ENCODE measurements at places on chromosomes 3 and 15.

DNA sequence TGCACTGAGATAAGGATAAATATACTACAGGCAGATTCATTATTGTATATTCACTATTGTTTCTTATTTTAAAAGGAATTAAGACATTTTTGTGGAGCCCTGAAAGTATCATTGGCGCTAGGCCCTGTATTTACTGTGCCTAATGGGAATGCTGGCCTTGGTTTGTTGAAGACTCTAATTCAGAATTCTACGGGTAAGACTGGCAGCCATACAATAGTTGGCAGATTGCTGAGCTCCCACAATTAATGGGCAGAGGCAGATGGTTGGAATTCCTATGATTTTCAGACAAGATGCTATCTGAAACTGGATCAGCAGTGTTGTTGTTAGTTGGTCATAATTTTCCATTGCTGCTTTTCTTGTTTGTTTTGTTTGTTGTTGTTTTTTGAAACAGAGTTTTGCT lies 14.7 kb downstream of the PGBD4 start:
- DNase-seq, result no peak

DNA sequence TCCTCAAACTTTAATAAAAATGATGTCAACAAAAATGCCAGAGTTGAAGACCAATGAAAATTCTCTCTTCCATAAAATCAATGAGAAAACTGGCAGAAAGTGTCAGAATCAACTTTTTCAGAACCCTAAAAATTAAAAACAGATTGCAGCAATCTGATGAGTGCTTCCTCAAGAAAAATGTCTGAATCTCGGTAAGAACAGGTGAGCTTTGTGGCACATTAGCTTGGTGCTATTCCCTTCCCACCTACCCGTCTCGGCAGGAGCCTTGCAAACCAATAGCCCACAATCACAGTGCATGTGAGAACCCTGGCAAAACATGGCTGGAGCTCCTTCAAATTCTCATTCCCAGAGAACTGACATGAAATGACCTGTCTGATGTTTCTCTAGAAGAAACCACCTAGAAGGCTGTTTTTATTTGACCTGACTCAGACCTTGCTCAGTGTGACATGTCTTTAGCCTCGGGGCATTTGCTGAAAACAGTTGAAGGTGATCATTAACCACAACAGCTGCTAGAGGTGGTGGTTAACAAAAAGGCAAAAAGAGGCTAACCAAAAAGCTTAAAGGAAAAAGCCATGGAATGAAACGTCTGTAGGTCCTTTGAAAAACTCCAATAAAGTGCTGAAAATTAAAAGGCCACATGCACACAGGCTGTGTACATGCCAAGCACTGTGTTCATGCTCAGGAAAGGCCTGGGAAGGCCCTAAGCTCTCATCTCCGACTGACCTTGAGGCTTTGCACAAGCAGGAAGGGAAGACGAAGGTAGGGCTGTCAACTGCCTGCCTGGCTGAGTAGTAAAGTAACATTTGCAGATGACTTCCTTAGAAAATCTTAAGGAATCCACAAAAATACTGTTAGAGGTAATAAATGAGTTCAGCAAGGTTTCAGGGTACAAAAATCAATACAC lies 253.0 kb upstream of the NSMCE3 start:
- DNase-seq, result no peak

- DNase-seq, result no peak
These were observed 43.6 kb downstream of the LDHAL6B start for GRCh38 chr15:59250249-59250648.

GRCh38 chr3:52174896-52175295 lies 20.7 kb upstream of the POC1A start:
- DNase-seq, result no peak

DNA sequence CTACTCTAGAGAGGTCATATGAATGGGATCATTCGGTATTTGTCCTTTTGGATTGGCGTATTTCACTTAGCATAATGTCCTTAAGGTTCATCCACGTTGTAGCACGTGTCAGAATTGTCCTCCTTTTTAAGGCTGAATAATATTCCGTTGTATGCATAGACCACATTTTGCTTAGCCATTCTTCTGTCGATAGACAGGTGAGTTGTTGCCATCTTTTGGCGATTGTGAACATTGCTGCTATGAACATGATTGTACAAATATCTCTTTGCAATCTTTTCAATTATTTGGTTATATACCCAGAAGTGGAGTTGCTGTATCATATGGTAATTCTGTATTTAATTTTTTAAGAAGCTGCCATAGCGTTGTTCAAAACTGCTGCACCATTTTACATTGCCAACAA lies 52.4 kb upstream of the GOLGA8J start:
- no peak for DNase-seq

- DNase-seq, result peak; percentile 79
These were observed at the start of gene MINAR1 for GRCh38 chr15:79431636-79432344. MINAR1 (plus strand) TSS chr15:79432336; CDS start chr15:79456148, 23,812 bp downstream.

- DNase-seq, result peak; percentile 60
These were observed 4.4 kb downstream of the SH3BP5 start for GRCh38 chr3:15327941-15328340.

DNA sequence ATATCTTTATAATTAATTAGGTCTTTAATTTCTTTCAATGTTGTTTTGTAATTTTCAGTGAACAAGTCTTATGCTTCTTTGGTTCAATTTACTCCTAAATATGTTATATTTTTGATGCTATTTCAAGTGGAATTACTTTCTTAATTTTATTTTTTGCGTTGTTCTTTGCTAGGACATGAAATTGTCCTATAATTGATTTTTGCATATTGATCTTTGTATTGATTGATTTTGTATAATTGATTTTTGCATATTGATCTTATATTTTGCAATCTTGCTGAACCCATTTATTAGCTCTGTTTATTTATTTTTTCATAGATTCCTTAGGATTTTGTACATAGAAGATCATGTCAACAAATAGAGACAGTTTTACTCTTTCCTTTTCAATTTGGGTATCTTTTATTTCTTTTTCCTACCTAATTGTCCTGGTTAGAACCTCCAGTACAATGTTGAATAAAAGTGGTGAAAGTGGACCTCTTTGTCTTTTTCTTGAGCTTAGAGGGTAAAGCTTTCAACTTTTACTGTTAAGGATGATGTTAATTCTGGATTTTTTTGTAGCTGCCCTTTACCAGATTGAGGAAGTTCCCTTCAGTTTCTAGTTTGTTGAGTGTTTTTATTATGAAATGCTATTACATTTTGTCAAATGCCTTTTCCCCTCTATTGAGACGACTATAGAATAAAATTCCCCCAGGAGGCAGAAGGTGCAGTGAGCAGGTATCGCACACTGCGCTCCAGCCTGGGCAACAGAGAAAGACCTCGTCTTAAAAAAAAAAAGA lies 36.8 kb upstream of the CCDC50 start:
- no peak for DNase-seq

- no peak for DNase-seq
These were observed 17.1 kb upstream of the EPB42 start for GRCh38 chr15:43237842-43238470.

- DNase-seq, result peak; percentile 46
These were observed 25.1 kb downstream of the C3orf18 start for GRCh38 chr3:50542177-50543034.

GRCh38 chr3:189890496-189890895 lies 230.2 kb downstream of the P3H2 start:
- no peak for DNase-seq

DNA sequence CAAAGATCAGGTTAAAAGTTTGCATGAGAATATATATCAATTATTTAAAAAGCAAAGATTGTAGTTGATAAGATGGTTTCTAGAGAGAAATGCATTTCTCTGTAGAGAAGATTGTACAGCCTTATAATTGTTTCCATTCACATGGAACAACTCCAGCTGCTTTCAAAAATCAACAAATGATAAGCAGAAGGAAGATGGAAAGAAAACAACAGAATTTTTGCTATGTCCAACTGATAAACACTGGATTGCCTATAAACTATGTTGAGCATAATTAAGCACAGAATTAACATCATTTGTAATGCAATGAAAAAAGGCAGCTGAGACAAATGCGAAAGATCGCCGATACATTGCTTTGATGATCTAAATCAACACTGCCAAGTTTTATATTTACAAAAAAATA lies 89.0 kb downstream of the C3orf85 start:
- DNase-seq, result no peak

- no peak for DNase-seq
These were observed 31.8 kb downstream of the PCOLCE2 start for GRCh38 chr3:142857056-142857455.

DNA sequence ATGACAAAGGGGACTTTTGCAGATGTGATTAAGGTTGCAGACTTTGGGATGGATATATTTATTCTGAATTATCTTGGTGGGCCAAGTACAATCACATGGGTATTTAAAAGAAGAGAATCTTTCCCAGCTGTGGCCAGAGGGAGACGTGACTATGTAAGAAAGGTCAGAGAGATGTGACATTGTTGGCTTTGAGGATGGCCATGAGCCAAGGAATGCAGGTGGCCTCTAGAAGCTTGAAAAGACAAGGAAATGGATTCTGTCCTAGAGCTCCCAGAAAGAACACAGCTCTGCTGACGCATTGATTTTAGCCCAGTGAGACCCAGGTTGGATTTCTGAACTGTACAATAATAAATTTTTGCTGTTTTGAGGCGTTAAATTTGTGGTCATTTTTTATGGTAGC lies 616.0 kb upstream of the TBL1XR1 start:
- no peak for DNase-seq

GRCh38 chr15:80183306-80183705 lies 30.5 kb downstream of the FAH start:
- no peak for DNase-seq

- DNase-seq, result peak; percentile 30
These were observed 520.6 kb downstream of the MFSD1 start for GRCh38 chr3:159322322-159322939.

All from fibroblast of skin of right biceps (primary cell).